Left hindlimb (tissue), 1 donor: ENCODE measurements at places on chromosomes 12 and 14.

DNA sequence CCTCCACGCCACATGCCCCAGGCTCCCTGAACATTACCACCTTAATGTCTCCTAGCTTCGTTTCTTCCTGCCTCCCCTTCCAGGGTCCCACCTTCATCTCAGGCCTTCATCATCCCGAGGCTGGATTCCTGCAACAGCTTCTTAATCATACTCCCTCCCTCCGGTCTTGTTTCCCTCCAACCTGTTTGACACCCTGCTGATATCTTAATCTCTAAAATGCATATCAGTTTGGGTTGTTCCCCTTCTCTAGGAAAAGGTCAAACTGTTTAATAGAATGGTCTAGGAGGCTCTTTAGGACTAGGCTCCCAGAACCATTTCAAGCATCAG lies 125.5 kb upstream of the ARHGAP5 start:
- no peak for DNase-seq

DNA sequence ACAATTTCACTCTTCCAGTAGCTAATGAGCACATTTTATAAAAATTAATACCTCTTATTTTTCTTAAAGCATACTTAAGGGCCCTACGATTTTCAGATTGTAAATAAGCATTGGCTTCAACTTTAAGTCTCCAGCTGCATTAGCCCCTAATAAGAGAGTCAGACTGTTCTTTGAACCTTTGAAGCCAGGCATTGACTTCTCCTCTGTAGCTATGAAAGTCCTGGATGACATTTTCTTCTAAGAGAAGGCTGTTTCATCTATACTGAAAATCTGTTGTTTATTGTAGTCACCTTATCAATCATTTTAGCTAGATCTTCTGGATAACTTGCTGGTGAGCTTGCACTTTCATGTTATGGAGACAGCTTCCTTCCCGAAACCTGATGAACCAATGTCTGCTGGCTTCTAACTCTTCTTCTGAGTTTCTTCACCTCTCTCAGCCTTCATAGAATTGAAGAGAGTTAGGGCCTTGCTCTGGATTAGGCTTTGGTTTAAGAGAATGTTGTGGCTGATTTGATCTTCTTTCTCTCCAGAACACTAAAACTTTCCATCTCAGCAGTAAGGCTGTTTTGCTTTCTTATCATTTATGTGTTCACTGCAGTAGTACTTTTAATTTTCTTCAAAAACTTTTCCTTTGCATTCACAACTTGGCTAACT lies 377.1 kb upstream of the RGS6 start:
- DNase-seq: no peak

GRCh38 chr14:104559804-104560585 lies 19.6 kb upstream of the C14orf180 start:
- DNase-seq: peak; percentile 19

DNA sequence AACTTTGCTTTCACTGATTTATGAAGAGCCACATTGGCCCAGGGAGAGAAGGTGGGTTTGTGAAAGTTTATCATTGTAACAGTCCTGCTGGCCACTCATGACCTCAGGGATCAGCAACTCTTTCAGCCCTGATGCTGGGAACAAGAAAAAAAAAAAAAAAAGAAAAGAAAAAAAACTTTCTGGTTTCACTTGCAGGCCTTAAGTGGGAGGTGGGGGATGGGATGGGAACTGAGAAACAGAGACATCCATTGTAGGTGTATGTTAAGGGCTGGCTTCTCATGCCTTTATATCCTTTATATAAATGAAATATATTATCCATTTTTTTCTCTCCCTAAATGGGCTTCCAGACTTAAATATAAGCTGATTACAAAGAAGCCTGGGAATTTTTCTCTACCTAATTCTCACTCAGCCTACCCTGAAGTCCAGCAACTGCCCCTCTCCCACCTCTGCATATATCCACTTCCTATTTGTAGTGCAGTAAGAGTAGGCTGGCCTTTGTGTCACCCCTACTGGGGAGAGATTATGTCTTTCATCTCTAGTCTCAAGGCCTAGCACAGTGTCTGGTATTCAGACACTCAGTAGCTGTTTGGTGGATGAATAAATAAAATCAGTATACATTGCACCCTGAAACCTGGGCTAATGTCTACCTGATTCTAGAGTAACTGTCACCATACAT lies 187.1 kb downstream of the KICS2 start:
- no peak for DNase-seq

- DNase-seq: no peak
These were observed 55.5 kb downstream of the TTC7B start for GRCh38 chr14:90760591-90761316.

- DNase-seq: no peak
These were observed 185.4 kb downstream of the TMTC2 start for GRCh38 chr12:82872088-82872487.

- no peak for DNase-seq
These were observed 93.7 kb downstream of the KIF26A start for GRCh38 chr14:104232070-104232484.

GRCh38 chr12:104499668-104500332 lies 43.1 kb downstream of the CHST11 start:
- no peak for DNase-seq

- no peak for DNase-seq
These were observed 527.2 kb downstream of the MED13L start for GRCh38 chr12:115750340-115750739.

GRCh38 chr12:76003355-76003638 lies 28.3 kb downstream of the PHLDA1 start:
- no peak for DNase-seq

- peak; percentile 55 for DNase-seq
These were observed 794 bp downstream of the SLC22A17 start for GRCh38 chr14:23351681-23352505.

DNA sequence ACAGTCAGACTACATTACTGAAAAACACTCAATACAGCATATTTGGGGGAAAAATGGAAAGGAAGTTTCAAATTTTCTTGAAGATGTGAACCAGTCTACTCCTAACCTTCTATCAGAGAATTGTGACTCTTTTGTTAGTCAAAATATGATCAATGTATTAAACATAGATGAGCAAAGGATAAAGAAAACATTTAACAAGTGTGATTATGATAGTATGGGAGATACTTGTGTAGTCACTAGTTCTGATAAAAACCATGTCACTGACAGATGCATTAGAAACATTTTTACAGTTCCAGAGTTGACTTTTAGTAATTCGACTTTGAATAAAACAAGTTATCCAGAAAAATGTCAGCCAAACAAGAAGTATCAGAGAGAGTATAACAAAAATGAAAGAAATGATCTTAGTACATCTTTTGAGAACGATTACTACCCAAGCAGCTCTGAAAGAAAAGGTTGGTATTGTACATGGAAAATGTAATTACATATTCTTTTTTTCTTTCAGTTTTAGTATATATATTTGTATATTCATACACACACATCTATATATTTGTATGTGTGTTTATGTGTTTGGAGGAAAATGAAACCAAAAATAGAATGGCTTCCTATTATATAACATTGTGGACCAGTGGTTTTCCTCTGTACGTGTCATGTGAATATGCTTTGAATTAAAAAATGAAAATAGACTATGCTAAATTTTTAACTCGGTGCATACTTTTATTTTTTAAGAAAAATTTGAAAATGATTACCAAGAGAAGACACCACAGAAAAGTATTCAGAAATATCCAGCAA lies 63.3 kb upstream of the ABCD2 start:
- DNase-seq: no peak

DNA sequence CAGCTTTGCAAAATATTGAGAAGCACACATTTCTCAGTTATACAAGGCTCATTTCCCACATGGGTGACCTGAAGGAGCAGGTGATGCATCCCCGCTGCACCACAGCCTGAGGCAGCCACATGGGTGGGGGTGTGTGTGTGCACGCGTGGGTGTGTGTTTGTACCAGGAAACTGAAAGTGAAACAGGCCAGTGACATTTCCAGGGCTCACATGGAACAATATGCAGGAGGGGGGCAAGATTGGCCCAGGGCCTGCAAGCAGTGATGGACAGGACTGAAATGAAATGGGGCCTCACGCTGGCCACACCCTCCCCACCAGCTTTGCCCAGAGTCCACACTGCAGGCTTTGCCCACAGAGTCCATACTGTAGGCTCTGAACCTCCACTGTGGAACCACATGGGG lies 154.2 kb upstream of the PARP11 start:
- no peak for DNase-seq

DNA sequence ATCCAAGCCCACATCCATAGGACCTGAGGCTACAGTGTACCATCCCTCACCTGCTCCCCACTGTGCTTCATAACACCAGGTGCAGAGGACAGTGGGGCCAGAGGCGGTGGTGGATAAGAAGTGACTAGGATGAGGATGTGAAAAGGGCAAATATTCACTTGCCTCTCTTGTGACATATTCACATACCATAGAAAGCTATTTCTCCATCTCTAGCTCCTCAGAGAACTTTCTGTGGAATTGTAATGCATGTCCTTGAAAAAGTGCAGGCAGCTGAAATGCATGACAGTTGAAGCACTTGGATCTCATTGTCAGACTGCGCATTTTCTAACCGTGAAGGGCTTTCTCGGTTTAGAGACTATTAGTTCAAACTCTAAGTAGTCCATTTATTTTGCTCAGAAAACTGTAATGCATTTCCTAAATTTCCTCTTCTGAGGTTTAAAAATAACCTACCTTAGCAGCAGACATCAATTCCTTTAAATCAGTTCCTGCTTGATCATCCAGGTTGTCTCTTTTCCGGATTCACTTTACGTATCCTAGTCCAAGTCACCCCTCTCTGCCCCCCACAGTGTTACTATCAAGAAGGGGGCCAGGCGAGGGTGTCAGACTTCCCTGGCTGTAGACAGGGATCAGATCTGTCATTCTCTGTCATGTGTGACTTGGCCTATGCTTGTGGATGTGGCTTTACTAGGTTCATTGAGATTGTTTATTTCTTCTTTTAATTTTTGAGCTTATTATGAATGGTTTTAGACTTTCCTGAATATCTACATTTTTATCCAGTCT lies 984.0 kb upstream of the TMEM132C start:
- no peak for DNase-seq

DNA sequence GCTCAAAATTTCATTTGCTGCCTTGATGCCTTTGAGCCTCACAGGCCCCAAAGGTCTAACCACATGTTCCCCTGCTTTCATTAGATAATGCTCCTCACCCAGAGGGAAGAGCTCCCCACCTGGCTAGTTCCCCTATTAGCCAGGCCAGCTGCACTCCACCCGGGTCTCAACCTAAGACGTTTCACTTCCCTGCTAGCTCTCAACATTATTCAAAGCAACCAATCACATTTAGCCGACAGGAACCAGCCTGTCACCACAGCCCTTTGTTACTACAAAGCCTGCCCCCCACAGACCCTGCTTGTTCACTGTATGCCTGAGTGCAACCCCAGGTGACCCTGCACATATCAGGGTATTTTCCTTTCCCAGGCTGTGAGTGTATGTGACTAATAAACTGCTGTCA lies 78.6 kb downstream of the SLC15A5 start:
- no peak for DNase-seq

DNA sequence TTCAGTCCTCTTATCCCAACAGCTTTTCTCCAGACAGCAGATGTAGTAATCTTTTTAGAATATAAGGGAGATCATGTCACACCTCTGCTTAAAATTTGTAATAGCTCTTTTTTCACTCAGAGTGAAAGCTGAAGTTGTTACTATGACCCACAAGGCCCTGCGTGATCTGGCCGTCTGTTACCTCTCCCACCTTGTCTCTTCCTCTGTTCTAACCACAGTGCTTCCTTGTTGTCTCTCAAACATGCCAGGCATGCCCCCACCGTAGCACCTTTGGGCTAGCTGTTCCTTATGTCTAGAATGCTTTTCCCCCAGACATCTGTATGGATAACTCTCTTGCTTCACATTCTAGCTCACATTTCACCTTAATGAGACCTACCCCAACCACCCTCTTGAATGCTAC lies 6.5 kb downstream of the NECAP1 start:
- DNase-seq: no peak

DNA sequence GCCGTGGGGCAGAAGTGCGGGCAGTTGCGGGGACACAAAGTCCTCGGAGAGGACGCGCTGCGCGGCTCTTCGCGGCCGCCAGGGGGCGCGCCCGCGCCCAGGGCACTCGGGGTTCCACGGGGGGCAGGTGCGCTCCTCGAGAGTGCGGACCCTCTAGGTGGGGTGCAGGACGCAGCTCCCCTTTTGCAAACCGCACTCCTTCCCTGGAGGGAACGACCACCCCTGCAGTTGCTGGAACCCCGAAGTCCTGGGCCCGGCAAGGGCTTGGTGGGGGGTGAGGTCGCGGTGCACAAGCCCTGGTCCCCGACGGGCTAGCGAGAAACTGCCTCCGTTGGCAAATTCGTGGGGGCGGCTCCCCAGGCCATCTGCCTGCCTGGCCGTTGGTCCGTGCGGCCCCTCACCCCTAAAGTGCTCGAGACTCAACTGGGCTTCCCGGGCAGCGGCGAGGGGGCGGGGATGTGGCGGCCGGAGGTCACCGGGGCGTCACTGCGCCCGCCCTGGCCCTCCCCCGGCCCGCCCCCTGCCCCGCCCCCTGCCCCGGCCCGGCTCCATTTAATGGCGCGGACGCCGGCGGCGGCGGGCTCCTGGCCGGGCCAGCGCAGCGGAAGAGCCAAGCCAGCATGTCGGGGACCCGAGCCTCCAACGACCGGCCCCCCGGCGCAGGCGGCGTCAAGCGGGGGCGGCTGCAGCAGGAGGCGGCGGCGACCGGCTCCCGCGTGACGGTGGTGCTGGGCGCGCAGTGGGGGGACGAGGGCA lies at the start of gene ADSS1:
ADSS1 (plus strand) TSS at position 579 of the 756 bp plus-strand sequence; CDS start at position 621, 42 bp downstream.
- DNase-seq: peak; percentile 74

- no peak for DNase-seq
These were observed 40.4 kb upstream of the LDHB start for GRCh38 chr12:21697904-21698630.

DNA sequence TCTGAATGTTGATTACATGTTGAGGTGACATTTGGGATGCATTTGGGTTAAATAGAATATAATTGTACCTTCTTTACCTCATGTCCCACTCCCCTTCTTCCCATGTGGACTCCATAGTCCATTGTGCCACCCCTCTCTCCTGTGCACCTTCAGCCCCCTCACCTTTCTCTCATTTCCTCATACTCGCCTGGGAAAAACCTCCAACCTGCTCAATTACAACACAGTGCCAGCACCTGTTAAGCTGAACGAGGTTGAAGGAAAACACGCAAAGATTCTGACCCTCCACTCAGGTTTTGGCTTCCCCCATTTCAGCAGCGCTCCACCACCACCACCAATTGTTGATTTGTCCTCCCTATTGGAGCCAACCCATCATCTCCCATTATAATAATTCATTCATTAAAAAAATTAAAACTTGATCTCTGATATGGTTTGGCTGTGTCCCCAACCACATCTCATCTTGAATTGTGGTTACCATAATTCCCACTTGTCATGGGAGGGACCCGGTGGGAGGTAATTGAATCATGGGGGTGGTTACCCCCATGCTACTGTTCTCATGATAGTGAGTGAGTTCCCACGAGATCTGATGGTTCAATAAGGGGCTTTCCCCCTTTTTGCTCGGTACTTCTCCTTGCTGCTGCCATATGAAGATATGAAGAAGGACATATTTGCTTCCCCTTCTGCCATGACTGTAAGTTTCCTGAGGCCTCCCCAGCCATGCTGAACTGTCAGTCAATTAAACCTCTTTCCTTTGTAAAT lies 33.7 kb upstream of the PPP2R5C start:
- no peak for DNase-seq

DNA sequence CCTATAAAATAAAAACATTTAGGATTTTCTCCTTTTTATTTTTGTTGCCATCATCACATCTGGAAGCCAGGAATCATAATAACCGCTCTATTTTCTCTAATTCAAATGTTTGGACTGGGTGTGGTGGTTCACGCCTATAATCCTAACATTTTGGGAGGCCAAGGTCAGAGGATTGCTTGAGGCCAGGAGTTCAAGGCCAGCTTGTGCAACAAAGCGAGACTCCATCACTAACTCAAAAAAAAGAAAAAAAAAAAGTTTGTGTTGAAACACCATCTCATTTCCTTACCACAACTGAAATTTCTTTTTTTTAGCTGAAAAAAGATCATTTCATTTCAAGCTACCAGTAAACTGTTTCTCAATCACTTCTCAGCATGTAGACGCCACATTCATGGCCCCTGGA lies 8.8 kb upstream of the BAZ1A start:
- no peak for DNase-seq
